Lung (tissue), 17 donors: ENCODE measurements at places on chromosomes 4 and X. TPM values are rescaled to one million over a fixed set of nuclear protein-coding genes. Genes with fewer than 3 reads are reported as not detected.

GRCh38 chr4:10086506-10087120, 30.0 kb downstream of the WDR1 start:
- no peak for DNase-seq

GRCh38 chr4:145545031-145545430, 63.4 kb downstream of the SMAD1 start:
- DNase-seq: peak; percentile 76

GRCh38 chr4:7238300-7238960, 46.1 kb downstream of the SORCS2 start:
- no peak for DNase-seq

DNA sequence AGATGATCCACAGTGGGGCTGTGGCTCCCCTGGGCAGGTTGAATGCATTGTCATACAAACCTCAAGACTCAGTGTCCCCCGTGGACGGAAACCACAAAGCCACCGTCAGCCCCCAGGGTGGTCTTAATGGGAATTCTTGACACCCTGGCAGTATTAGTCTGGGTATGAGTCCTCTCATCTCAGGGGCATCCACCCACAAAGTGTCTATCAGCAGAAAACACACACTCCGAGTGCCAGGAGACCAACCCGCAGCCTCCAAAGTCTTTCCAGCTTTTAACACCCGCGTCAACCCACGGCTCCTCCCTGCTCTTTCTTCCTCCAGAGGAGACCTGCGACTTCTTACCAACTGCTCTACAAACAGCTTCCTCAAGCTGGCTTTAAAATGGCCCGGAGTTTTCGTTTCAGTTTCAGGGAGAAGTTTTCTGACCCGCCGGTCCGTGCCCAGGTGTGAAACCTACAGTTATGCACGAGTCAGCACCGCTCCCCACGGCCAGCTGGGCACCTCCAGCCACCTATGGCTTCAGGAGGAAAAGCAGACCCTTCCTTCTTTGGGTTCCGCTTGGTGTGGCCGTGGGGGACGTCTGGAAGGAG, 14.4 kb upstream of the ASMTL start:
- DNase-seq: no peak

- no peak for DNase-seq
Observed at GRCh38 chr4:20904966-20905365, 204.7 kb downstream of the PACRGL start.

GRCh38 chr4:143488687-143489086, 24.8 kb upstream of the SMARCA5 start:
- DNase-seq: no peak

- DNase-seq: peak; percentile 3
Observed at GRCh38 chrX:76555816-76556215, 128.3 kb downstream of the MAGEE1 start.

GRCh38 chr4:106270736-106271135, 45.3 kb downstream of the TBCK start:
- no peak for DNase-seq

DNA sequence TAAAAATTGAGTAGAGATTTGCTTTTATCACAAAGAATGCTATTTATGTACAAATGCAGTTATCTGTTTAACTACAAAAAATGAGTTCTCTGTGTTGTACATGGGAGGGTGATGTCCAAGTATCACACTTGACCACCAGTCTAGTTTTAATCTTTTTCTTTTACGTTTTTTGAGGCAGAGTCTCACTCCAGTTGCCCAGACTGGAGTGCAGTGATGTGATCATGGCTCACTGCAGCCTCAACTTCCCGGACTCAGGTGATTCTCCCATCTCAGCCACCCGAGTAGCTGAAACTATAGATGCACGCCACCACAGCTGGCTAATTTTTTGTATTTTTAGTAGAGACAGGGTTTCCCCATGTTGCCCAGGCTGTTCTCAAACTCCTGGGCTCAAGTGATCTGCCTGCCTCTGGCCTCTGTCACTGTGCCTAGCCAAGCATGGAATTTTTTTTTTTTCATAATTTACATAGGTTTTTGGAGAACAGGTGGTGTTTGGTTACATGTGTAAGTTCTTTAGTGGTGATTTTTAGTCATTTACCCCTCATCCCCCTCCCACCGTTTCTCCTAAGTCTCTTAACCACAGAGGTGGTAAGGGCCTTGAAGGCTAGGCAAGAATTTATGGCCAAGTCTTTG, 47.9 kb upstream of the RPA4 start:
- no peak for DNase-seq

Gene USP17L28
- total RNA-seq: not detected

Gene GPRASP2
- total RNA-seq: 23.9 TPM
